ENCODE measurements at places on chromosomes 2 and 18.

DNA sequence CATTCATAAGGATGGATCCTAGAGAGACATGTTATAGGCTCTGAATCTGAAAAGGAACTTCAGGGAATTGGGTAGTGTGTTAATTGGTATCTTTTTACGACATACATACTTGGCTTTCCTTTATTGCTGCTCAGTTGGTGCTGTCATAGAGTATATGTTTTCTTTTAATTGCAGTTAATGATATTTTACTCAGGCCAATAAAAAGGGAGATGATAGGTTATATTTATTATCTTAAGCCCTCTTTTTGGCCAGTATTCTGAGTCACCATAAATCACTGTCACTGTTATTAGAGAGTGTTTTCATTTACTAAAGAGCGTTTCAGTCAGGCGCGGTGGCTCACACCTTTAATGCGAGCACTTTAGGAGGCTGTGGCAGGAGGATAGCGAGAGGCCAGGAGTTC lies 47.6 kb downstream of the RALBP1 start:
- no peak for DNase-seq

GRCh38 chr2:161138429-161138828 lies 21.8 kb upstream of the TANK start:
- DNase-seq = no peak

DNA sequence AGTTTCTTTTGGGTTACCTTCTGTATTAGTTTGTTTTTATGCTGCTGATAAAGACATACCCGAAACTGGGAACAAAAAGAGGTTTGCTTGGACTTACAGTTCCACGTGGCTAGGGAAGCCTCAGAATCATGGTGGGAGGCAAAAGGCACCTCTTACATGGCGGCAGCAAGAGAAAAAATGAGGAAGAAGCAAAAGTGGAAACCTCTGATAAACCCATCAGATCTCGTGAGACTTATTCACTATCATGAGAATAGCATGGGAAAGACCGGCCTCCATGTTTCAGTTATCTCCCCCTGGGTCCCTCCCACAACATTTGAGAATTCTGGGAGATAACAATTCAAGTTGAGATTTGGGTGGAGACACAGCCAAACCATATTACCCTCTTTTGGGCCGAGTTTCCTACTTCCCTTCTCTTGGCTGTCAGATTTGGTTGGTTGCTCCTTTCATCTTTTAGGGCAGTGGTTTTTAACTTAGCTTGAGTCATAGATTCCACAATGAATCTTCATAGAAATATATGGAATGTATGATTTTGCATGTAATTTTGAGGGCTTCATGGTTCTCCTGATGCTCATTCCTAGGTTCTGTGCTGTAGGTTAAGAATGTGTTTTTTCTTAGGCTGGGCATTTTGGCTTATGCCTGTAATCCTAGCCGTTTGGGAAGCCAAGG lies 44.2 kb downstream of the CEP192 start:
- DNase-seq = no peak

GRCh38 chr18:56273541-56274219 lies 364.7 kb downstream of the TXNL1 start:
- no peak for DNase-seq

DNA sequence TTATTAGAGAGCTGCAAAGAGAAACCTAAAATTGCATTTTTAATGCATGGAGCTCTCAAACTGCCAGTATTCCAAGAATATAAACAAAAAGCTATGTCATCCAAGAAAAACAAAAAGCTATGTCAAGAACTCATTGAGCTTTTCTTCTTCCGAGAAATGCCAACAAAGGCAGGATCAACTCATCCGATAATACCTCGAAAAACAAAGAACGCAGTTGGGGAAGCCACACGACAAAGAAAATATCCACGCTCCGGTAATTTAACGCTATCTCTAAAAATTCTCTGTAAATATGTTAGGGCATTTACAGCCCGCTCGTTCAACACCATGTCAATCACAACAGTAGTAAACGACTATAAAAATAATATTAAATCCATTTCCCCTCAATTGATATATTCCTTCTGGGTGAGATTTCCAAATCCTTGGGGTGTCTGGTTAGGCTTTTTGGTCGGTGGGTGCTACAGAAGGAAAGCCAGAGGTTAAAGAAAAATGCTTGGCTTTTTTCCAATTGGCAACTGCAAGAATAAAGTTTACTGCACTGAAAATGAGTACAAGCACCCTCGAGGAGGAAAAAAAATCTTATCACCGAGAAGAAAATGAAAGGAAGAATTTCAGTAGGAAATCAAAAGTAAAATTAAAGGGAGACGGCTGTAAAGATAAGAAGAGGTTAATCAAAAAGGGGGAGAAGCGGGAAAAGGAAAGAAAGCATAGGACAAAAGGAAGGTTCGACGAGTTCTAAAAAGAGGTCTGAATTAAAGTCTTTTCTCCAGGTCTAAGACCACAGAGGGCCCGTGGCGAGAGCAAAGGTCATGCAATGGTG lies 856 bp downstream of the TIA1 start:
- DNase-seq = no peak

GRCh38 chr2:100299548-100299947 lies 22.8 kb downstream of the LONRF2 start:
- DNase-seq = no peak

GRCh38 chr2:191560411-191560980 lies 117.4 kb upstream of the NABP1 start:
- DNase-seq = no peak

GRCh38 chr18:61616111-61616610 lies 276.6 kb downstream of the RNF152 start:
- no peak for DNase-seq

DNA sequence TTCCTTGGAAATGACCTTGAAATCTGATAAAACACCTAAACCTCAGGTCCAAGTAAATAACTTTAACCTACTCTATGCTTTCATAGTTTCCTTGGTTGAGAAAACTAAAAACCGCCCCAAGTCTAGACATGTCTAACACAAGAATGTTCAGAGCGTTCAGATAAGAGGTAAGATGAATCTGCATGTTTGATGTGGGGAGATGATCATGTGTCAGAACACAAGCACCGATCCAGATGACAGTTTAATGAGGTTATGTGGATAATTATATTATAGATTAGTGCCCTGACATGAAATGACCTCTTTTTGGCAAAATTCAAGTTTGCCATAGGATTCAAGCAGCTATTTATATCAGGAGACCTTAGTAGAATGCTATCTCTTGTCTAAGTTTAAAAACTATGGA lies 729.8 kb upstream of the SOX11 start:
- no peak for DNase-seq

GRCh38 chr2:100237770-100238169 lies 84.5 kb downstream of the LONRF2 start:
- no peak for DNase-seq

DNA sequence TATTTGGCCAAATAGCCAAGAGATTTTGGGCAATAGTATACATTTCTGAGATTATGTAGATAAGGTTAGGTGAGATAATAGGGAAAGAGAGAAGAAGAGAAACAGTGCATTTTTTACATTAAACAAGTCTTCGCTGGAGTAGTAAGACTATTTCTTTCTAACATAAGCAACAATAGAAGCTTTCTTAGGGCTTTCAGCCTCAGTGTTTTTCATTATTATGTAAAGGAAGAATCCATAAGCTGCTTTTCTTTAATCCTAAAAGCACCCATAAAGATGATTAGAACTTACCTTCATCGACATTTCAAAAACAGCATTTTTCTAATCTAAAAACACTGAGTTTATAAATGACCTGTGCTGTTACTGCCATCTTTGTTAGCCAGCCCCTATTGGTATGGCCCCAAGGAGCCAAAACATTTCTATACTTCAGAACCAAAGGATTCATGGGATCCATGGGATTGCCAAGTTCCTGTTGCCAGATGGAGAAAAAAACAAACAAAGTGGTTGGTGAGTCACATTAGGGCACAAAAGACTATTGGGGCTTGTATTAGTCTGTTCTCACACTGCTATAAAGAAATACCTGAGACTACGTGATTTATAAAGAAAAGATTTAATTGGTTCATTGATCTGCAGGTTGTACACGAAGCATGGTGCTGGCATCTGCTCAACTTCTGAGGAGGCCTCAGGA lies 88.2 kb downstream of the SCG2 start:
- DNase-seq = no peak

Data from activated T-helper 1 cell treated with Interleukin-2 at 50 U/mL for 16 hours (primary cell).